Skin of body (tissue), 3 donors: ENCODE measurements at places on chromosomes 5 and 9. TPM values are rescaled to one million over a fixed set of nuclear protein-coding genes. Genes with fewer than 3 reads are reported as not detected.

GRCh38 chr5:82735160-82735789 is 341.9 kb downstream of the TMEM167A start:
- no peak for DNase-seq

DNA sequence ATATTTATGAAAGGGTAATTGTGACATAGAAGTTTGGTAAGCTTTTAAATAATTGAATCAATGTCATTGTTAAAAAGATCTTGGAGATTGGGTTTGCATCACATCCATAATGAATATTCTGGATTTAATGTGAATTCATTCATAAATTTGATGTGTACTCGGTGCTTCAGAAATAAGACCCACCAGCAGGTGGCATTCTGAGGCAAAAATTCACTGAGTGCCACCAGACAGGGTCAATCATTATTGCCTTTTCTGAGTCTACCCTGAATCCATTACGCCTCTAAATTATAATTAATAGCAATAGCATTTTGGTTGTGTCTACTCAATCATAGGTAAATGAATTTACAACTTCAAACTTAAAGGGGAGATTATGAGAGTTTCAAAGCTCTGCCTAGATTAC is 1.0 kb downstream of the TRPC7 start:
- no peak for DNase-seq

DNA sequence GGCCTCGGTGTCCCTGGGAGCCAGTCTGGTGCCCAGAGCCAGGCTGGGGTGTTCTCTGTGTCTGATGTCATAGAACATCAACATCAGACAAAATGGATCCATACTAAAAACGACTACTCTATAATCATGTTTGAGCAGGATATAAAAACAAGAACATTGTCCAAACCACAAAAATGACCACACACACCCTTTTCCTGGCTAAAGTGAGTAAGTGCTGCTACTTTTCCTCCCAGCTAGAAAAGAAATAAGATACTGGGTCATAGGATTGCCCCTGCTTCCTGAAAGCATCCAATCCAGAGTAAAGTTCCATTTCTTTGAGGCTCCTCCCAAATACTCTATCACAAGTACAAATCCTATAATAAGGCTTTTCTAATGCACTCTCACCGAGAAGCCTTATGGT is 19.7 kb upstream of the TRAF1 start:
- no peak for DNase-seq

DNA sequence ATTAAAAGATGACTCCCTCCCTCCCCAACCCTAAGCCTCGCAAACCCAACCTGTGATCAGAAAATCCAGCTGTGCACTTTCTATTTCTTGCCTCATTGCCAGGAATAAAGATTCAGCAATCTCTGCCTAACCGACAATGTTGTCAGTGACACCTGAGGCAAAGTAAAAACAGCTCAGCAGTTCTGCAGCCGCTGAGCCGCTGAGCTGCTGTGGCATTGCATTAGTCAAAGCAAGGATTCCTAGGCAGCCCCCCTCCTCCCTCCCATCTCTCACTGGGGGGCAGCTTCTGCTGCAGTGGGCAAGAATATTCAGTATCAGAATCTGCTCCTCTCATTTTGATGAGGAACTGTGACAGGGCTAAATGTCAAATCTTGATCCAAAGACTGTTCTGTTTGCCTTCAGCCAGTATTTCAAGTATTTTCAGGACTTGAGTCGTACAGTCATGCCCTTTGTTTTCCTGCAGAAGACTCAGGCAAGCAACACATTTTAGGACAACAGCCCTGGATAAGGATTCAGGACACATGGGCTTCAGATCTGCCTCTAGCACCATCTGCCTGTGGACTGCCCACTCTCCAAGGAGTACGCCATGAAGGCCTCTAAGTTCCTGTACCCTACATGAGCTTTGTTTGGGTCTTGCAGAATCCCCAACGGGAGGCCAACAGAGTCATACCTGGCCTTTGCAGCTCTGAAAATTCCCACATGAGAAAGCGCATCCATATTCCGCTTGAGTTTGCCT is 41.1 kb upstream of the DAP start:
- no peak for DNase-seq

Gene TEX48
- total RNA-seq, result not detected

GRCh38 chr5:173234129-173234790 is 746 bp downstream of the NKX2-5 start:
- DNase-seq, result peak; percentile 97

- no peak for DNase-seq
Observed at GRCh38 chr5:41797662-41798061, 72.6 kb downstream of the OXCT1 start.

DNA sequence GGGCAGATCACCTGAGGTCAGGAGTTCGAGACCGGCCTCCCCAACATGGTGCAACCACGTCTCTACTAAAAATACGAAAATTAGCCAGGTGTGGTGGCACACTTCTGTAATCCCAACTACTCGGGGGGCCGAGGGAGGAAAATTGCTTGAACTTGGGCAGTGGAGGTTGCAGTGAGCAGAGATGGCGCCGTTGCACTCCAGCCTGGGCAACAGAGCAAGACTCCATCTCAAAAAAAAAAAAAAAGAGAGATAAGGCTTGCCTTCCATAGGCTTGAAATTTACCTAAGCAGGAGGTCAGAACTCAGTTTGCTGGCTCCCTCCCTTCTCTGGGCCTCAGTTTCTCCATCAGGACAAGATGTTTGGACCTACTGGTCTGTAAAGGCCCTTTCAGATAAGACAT is 1.3 kb downstream of the SPOUT1 start:
- DNase-seq, result no peak

DNA sequence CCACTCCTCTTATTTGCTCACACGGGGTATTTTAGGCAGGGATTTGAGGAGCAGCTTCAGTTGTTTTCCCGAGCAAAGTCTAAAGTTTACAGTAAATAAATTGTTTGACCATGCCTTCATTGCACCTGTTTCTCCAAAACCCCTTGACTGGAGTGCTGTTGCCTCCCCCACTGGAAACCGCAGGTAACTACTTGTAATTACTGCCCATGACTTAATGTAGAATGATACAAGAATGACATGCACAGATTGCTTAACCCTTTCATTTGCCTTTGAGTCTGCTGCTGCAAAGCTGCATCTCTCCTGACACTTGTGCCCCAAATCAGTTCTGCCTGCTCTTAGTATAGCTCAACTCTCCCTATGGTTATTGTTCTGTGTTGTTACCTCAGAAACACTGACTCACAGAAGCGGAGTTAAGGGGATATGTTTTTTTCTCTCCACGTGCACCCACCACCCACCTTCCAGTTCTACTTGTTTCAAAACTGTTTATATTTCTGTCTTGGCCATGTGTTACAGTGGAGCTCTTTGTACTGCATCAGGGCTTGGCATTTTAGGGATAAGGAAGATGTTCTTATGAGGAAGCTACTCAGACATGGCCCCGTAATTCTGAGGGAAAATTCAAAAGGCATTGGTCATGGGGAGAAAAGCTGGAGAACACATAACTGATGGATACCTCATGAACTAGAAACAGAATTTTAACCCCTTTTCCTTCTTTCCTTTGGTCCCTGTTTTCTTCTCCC is 2.3 kb downstream of the ADRB2 start:
- DNase-seq, result no peak

- DNase-seq, result no peak
Observed at GRCh38 chr9:114025760-114026159, 52.3 kb downstream of the AMBP start.

DNA sequence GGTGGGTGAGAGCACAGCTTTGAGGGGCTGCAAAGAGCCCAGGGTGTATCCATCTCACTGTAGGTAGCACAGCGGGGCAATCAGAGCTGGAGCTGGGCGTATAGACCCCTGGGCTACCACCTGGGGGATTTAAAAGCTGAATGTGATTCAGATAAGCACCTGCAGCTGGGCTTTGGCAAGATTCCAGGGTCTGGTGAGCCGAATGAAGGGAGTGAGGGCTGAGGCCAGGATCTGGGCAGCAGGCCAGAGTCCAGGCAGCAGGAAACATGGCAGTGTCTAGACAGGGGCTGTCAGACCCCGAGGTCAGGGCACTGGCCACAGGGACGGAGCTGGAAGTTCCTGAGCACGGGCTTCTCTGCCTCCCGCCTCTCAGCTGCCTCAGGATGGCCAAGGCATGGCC is 8.7 kb downstream of the ASS1 start:
- DNase-seq, result no peak
